C1 segment of cervical spinal cord (tissue), 14 donors: ENCODE measurements at places on chromosomes 7 and 10.

DNA sequence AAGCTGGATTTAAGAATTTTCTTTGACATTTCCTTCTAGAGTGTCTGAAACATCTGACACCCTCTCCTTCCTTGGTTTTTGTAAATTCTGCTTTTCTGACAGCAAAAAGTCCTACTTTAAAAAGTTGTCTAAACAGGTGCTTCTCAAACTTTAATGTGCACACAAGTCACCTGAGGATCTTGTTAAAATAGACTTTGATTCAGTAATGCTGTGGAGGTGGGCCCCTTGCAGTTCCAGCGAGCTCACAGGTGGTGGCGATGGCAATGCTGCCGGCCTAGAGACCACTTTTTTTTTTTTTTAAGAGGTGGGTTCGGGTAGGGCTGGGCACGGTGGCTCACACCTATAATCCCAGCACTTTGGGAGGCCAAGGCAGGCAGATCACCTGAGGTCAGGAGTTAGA is 77.1 kb downstream of the ABCC2 start:
- DNase-seq, result no peak

DNA sequence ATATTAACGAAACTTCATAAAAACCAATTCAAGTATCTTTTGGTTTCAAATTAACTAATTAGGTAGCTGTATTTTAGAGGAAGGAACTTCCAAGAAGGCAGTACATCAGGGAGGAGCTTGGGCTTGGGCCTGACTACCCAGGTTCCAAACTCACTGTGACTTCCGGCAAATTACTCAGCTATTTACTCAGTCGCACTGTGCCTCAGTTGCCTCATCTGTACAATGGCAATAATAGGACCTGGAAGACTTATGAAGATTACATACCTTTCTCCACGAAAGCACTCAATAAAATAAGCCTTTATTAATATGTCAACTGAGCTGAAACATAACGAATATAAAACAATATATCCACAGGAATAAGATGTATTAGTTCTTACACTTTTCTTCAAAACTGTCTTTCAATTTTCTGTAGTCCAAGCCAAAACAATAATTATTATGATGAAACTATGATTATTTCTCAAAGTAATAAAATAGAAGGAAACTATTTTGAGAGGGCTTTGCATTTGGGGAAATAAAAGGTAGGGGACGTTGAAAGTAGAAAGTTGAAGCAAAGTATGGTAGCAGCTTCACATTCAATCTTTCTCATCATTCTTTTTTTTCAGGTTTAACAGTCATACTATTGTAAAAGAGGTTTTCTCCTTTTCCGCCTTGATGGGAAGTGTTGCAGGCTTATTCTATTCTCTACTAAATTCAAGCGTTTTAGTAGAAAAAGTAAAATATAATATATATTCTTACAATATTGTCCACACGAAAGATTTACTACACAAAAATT is 10.5 kb upstream of the EBLN1 start:
- DNase-seq, result no peak

GRCh38 chr10:4635883-4636282 is 190.1 kb upstream of the AKR1E2 start:
- no peak for DNase-seq

DNA sequence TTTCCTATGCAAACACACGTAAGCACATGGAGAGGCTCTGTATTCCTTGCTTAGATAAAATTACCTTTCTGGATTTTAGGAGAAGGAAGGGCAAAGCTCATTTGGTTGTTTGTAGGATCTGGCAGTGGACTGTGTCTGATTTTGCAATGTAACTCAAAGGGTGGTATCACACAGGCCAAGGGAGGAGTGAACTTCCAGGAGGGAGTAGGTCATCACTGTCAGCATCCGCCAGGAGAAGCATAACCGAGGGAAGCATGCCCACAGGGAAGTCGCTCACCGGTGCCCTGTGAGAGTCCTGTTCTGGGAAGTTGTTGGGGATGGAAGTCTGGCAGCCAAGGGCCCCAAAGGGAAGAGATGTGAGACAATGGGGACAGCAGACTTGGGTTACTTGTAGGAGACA is 74.4 kb downstream of the CFAP58 start:
- no peak for DNase-seq

- no peak for DNase-seq
Observed at GRCh38 chr10:130809761-130810515, 501.6 kb downstream of the TCERG1L start.

GRCh38 chr7:80593869-80594586 is 44.4 kb upstream of the CD36 start:
- DNase-seq, result no peak

- DNase-seq, result no peak
Observed at GRCh38 chr10:18606051-18606695, 45.2 kb downstream of the NSUN6 start.

GRCh38 chr7:16702441-16702840 is 51.1 kb upstream of the TSPAN13 start:
- DNase-seq, result no peak

DNA sequence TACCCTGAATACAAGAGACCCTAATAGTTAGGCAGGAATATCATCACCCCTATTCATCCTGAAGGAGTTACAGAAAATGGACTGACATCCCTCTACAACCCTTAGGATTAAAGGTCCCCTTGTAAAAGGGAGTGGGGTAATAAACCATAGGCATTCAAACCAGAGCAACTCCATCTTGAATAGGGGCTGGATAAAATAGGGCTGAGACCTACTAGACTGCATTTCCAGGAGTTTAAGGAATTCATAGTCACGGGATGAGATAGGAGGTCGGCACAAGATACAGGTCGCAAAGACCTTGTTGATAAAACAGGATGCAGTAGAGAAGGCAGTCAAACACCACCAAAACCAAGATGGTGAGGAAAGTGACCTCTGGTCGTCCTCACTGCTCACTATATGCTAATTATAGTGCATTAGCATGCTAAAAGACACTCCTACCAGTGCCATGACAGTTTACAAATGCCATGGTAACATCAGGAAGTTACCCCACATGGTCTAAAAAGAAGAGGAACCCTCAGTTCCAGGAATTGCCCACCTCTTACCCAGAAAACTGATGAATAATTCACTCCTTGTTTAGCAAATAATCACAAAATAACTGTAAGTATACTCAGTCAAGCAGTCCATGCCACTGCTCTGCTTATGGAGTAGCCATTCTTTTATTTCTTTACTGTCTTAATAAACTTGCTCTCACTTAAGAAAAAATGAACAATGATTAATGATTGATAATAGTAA is 37.2 kb downstream of the CUBN start:
- DNase-seq, result no peak

- no peak for DNase-seq
Observed at GRCh38 chr7:43467406-43467805, 115.5 kb upstream of the STK17A start.

DNA sequence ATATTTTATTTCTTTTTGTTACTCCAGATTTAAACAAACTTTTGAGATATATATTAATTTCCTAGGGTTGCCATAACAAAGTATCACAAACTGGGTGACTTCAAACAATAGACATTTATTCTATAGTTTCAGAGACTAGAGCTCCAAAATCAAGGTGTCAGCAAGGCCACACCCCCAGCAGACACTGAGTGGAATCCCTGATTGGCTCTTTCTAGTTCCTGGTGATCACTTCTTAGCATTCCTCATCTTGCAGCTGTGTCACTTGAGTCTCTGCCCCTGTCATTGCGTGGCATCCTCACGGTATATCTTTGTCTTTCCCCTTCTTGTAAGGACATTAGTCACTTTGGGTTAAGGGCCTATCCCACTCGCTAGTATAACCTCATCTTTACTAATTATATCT is 7.6 kb upstream of the SLC26A3 start:
- DNase-seq, result no peak

DNA sequence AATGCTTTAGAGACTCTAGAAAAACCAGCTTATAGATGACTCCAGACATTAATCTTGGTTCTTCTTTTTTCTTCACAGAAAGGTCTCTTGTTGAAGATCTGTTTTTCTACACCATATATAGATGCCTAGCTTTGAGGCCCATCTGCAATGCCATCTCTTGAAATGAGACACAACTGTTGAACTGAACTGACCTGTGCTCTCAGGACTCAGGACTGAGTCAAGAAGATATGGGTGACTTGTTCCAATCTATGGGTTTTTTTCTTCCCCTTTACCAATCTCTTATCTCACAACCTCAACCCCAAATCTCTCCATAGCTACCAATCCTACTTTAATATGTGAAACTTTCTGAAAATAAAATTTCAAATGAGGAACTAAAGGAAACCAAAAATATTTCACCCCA is 194.7 kb downstream of the SNX13 start:
- no peak for DNase-seq

DNA sequence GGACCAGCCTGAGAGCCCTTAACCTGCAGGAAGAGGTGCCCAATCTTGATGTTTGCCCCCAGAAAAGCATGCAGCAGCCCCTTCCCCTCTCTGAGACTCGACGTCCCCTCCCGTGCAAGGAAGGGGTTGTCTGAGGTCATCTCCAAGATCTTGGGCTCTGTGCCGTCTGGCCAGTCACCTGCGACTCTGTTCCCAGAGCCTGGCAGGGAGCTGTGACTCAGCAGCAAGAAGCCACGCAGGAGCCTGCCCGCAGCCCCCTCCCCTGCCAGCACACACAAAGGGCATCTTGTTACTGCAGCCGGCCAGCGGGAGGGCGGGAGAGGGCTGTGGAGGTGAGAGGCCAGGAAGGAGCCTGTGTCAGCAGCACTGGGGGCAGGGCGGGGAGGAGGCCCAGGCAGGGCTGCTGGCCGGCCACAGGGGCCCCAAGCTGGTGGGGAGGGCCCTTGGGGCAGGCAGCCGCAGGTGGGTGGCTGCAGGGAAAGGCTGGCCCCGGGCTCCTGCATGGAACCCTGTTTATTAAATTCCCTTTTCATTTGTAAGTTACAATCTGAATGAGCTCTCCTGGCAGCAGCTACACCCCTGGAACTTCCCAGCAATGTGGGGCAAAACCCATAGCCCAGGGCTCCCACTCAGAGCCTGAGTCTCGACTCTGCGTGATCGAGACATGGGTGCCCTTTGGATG is 103.7 kb upstream of the ZMIZ1 start:
- peak; percentile 31 for DNase-seq

- no peak for DNase-seq
Observed at GRCh38 chr7:146002431-146003078, 114.0 kb upstream of the CNTNAP2 start.

- DNase-seq, result no peak
Observed at GRCh38 chr7:138064856-138065357, 11.4 kb upstream of the AKR1D1 start.

GRCh38 chr10:80468002-80468401 is 13.9 kb downstream of the TSPAN14 start:
- no peak for DNase-seq

DNA sequence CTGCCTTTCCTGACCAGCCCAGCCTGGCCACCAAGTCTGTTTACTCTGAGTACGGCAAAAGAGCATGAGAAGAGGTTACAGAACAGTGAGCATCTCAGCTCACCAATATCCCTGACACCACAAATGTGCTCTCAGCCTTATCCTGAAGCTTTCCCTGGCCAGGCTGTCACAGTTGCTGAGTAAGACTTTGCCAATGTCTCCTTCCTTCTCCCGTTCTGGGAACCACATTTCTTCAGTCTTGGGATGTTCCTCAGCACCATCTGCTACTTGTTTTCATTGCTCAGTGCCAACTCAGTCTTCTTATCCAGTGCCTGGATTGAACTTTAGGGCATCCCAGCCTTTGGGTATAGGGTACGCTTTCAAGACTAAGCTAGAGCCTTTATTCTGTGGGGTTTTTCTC is 7.1 kb upstream of the KCNIP2 start:
- no peak for DNase-seq

GRCh38 chr7:128890306-128891109 is 20.0 kb downstream of the KCP start:
- DNase-seq, result no peak

DNA sequence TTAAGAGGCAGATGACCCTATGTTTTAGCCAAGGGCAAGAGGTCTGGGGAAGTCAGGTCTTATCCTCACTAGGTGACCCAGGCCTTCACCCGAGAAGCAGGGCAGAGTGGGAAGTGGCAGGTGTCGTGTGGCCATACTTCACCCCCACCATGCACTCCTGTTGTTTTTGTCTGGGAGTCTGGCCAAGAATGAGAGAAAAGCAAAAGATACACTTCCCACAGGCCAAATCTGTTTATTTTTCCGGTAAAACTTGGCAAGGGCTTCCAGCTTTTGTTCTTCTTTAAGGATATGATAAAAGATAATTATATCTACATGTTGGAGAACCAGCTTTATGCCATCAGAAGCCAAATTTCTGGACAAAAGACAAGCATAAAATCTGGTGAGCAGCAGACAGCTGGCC is 137.4 kb upstream of the CDC14C start:
- DNase-seq, result no peak

DNA sequence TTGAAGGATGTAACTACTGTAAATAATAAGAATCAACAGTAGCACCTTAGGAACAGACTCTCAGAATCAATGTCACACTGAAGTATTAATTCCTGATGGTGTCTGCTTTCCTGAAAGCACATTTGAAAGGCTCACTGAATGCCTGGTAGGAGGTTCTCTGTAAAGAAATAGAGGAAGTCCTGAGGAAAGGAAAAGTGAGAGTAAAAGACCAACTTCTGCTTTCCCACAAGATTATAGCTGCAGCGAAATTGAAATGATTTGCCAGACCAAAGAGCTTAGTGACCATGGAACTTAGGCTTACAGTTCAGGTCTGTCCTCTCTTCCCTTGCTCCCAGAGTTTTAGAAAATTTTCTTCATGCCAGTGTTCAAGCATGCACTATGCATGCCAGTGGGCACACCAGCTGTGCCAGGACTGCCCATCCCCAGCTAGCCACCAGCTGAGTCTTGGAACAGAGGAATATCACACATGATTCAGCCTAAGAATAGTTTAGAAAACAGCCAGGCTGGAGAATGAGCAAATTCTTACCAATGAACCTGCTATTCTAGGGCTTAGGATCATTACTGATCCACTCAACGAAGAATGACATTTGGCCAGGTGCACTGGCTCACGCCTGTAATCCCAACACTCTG is 123.2 kb downstream of the HERPUD2 start:
- no peak for DNase-seq

- no peak for DNase-seq
Observed at GRCh38 chr7:7209412-7210050, 27.2 kb downstream of the C1GALT1 start.

DNA sequence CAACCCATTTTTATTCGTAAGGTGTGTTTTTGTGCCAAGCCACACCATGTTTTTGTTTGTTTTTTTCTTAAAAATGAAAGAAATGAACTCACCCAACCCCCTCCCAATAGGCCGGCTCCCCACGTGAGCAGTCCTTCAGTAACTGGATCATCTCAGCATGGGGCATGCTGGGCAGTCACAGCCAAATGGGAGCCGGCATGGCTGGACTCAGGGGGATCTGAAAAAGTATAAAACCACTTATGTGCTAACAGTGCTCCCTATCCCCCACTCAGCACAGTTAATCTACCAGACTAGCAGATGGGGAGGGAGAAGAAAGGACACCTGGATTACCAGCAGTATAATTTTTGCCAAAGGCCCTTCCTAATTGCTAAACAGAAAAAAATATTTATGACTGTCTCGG is 39.3 kb downstream of the BAZ1B start:
- DNase-seq, result no peak
